ENCODE measurements at places on chromosomes 11 and 22. TPM values are rescaled to one million over a fixed set of nuclear protein-coding genes. Genes with fewer than 3 reads are reported as not detected.

Gene PGA5
- not detected for total RNA-seq

Gene COX8A
- total RNA-seq: 536 TPM

Gene OVOL1
- total RNA-seq: 14.7 TPM

Gene INS
- total RNA-seq: 0.44 TPM

Gene CASP5
- total RNA-seq: not detected

Gene PDGFD
- total RNA-seq: 0.34 TPM

Gene APOBEC3H
- 1.8 TPM for total RNA-seq

Gene MTA2
- total RNA-seq: 98.9 TPM

Gene PNPLA5
- 2.9 TPM for total RNA-seq

Gene ZDHHC13
- total RNA-seq: 21.8 TPM

Gene FUT4
- 5.7 TPM for total RNA-seq

Gene FXYD2
- total RNA-seq: 0.52 TPM

Gene CEND1
- 0.27 TPM for total RNA-seq

DNA sequence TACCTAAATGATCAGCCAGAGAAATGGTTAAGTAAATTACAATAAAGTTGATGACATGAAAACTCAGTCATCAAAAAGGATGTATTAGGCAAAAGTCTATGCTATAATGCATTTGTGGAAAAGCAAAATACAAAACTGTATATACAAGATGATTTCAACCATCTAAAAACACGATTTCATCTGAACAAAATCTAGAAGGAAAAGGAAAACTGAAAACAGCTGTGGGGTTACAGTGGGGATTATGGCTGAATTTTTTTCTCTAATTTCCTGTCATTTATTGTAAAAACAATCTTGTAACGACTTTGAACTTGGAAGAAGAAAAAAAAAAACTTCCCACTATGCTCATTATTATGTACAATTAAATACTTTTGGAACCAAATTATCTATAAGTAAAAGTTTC, 30.3 kb downstream of the CHEK2 start:
- DNase-seq: no peak

GRCh38 chr22:37173709-37174108, 14.3 kb downstream of the C1QTNF6 start:
- no peak for DNase-seq

DNA sequence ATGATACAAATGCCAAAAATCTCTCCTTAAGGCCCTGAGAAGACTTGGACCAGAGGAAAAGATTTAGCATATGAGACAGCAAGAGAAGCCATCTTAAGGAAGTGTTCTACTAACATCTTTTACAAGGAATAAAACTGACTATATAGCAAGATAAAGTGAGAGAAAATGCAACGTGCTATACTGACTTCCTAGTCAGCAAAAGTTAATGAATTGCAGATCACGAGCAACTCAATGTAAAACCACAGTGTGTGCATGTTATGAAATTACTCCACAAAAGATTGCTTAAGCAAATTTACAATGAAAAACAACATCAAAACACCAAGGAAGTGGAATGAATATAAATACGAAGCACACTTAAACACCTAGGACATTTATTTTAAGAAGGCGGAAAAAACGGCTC, 187.5 kb downstream of the CADM1 start:
- no peak for DNase-seq

DNA sequence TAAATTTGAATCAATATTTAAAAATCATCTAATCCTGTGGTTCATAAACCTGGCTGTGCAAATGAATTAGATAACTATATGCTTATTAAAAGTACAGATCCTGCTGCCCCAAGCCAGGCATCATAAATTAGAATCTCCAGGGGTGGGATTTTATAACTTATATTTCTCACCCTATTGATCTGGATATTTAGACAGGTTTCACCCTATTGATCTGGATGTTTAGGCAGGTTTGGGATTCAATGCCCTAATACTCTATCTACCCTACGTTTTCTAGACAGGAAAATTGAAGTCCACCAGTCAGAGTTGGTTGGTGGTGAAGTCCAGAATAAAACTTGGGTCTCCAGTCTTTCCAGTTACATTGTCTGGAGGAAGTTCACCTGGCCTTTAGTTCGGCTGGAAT, 2.6 kb downstream of the OR8B8 start:
- DNase-seq: no peak

DNA sequence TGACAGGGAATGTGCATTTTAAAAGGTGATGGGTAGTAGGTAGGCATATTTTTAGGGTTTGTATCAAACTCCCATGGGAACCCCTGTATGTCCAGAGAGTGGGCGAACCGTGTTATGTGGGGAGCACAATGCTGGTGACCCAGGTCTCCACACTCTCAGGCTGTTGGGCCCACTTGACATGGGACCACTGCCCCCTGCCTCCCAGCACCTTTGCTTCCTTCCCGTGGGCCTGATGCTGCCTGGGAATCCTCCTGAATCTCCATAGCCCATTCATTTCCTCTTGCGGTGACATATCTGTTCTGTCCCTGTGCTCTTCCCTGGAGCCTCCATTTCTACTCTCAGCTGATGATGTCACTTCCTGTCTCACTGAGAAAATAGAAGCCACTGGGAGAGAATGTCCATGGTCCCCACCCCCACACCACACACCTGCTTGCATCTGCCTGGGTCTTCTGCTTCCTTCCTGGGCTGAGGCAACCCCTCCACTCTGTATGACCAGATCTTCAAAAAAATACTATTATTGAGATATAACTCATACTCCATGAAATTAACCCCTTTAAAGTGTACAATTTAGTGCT, 55.8 kb upstream of the THY1 start:
- no peak for DNase-seq

DNA sequence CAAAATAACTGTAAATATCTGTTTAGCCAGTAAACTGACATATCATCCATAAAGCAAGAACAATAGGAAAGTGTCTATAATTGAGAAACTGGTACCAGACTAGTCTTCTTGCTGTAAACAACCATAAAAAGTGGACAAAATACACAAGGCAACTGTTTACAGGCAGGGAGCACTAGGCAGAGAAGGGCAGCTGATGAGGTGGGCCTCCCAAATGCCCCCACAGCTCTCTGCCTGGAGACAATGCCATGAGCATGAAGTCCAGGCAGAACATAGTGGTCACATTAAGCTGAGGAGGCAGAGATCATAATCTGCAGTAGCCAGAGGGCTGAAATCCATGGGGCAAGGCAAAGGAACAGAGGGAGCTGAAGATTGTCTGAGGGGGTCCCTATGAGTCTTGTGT, 30.7 kb downstream of the TBX1 start:
- DNase-seq: no peak

DNA sequence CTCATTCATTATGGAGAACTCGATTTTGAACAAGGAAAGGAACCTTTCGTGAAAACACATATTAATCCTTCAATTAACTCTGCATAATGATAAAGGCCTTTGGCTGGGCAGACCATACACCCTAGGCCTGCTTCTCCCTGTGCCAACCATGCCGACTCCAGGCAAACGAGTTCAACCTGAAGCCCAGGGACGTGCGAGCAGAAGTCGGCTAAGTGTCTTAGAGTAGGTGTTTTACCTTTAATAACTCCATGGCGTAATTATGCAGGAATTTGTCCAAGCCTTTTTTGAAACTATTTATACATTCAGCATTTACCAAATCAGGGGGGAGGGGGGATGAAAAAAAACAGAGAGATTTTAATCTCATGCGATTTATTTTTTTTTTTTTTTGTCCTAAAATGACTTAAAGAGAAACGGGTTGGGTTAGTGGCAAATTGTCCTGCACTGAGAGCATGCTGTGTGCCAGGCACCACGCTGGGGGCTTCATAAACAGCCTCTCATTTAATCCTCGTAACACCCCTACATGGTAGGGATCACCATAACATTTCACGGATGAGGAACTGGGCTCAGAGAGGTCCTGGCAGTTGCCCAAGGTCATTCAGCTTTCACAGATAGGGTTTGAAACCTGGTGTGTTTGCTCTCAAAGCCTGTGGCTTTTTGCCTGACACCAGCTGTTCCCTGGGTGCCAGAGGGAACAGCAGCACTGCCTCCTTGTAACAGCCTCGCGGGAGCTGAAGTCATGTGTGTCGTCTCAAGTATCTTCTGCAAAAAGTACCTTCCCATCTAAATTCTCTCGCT, 423.9 kb downstream of the MN1 start:
- no peak for DNase-seq

DNA sequence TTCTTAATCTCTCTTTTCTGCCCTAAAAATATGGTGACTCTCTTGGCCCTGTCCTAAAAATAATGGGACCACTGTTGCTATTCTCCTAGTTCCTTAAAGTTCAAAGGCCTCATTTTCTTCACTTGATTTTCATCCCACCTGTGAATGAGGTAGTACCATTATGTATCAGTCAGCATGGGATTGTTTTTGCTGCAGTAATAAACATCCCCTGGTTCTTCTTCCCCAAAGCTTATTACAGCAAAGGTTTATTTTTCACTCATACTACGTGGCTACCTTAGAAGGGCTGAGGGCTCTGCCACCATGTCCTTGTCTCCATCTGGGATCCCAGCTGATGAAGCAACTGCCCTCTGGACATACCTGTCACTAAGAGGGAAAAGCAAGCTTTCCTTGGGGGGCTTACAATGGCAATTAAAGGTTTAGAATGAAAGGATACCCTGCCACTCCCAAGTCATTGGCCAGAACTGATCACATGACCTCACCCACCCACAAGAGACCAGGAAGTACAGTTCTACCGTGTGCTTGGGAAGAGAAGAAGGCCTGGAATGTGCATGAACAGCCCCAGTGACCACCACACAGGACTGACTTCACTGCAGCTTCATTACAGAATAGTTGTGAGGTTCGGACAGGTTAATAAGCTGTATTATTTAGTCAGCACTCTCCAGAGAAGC, 7.8 kb downstream of the TTC38 start:
- no peak for DNase-seq

DNA sequence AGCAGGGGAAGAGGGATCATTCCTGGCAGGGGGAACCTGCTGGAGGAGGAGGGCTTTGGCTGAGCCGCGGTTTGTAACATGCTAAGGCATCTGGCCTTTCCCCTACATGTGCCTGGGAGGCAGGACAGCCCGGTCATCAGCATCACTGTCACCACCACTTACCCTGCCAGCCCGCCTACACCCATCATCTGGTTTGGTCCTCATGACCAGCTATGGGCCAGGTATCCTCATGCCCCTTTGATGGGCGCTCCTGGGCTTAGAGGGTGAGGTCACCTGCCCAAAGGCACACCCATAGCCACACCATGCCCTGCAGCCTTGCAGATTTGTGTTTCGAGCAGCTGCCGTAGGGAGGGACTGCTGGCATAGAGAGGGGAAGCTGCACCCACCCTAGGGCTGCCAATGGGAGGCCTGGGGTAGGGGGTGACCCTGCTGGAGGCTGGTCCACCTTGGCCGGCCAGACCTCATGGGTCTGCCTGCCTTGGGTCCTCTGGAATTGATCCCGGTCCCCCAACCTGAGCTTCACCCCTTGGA, 2.6 kb downstream of the MRGPRF start:
- no peak for DNase-seq

GRCh38 chr11:2737226-2737590, 37.4 kb upstream of the KCNQ1OT1 start:
- no peak for DNase-seq

DNA sequence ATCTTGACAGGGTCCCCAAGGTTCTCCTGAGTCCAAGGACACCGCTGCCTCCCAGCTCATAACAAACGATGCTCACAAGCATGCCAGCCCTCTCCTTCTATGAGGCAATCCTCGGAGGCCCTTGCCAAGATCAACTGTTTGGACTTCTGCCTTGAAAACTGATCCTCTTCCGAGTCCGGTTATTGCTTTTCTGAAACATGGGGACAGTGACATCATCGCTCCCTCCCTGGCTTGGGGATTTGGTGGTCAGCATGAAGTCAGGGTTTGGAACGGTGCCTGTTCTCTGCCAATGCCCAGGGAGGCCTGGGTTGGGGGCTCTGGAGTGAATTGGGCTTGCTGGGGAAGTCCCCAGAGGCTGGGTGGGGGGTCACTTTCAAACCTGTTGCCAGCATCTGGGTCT, 149.3 kb downstream of the FBXO7 start:
- no peak for DNase-seq

DNA sequence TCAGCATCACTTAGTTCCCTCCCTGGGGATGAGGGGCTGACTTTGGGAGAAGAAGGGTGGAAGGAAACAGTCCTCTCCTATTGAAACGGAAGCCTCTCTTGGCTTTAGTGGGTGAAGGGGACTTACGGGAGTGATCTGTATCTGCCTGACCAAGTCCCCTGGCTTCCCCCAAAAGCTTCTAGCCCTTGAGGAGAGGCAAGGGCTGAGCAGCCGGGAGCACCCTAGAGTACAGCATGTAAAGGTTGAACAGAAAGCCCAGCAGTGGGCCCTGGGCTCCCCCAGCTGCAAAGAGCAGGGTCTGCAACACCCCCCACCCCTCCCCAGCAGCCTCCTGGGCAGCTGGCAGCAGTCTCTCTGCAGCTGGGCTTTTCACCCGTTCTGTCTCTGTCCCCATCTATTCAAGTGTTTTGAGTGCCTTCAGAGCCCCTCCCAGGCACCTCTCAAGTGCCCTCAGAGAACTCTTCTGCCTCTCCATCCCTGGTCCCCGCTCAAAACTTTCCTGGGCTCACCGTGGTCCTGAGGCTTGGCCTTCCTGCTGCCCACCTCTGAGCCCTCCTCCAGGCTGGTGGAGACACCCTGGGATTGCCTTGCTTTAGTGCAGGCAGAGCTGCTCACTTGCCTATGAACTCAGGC, 2.7 kb downstream of the CAPN5 start:
- DNase-seq: no peak

DNA sequence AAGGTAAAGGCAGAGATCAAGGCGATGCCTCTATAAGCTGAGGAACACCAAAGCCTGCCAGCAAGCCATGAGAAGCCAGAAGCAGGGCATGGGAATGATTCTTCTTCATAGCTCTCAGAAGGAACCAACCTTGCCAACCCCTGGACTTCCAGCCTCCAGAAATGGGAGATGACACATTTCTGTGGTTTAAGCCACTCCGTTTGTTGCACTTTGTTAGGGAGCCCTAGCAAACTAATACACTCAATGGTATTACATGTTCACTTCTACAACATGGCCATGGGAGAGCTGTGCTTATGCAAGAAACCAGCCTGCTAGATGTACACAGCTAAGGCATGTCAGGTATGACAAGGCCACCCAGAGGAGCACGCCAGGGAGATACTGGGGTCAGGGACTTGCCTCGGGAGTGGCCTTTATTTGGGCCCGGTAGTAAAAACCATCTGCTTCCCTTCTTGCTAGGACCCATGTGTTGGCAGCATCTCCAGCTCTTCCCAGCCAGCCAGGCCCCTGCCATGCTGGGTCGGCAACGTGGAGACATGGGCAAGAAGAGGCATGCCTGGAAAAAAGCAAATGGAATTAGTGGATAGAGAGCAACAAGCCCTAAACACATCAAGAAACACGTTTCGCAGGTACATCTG, 3.6 kb downstream of the C11orf16 start:
- no peak for DNase-seq

DNA sequence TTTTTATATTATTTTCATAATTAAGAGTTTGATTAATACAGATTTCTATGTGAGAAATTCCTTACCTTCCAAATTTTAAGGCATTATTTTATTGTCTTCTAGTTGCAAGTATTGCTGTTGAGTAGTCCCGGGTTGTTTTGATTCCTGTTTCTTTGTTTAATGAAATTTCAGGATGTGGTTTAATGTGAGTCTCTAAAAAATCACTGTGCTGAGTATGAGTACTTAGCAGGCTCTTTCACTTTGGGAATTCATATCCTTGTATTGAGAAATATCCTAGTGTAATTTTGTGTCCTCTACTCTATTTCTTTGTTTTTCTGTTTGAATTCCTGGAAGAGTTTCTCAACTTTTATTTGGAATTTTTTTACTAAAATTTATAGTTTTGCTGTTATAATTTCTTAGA, 113.2 kb downstream of the TMEM135 start:
- no peak for DNase-seq

- DNase-seq: no peak
Observed at GRCh38 chr11:115527534-115528125, 23.4 kb upstream of the CADM1 start.

- DNase-seq: no peak
Observed at GRCh38 chr22:20982563-20982882, 426 bp downstream of the LZTR1 start.
